ENCODE measurements at places on chromosomes 11 and 22.

- DNase-seq = no peak
These were observed at the start of gene P2RY2 for GRCh38 chr11:73218106-73218829. Gene P2RY2, plus strand, starts transcription at chr11:73218281. Its CDS starts 15,879 bp downstream, at chr11:73234160.

DNA sequence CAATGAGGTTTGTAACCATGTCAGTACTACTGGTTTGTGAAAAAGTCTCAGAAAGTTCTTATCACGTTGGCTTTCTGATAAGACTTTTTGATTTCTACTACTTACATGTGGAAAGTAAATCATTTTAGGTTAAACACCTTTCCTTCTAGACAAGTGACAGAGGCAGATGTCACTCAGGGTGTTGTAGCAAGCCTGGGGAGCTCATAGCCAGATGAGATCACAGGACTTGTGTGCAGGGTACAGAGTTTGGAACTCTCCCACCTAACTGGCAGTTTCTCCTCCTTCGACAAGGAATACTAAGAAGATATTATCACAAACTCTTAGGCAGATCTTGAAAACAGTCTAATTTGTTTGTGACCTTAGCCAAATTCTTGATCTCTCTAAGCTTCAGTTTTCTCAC is 49.4 kb upstream of the PICALM start:
- DNase-seq = no peak

GRCh38 chr22:47113853-47114415 is 351.5 kb downstream of the TBC1D22A start:
- DNase-seq = no peak

GRCh38 chr11:47325271-47326041 is 27.0 kb downstream of the MYBPC3 start:
- DNase-seq = no peak

DNA sequence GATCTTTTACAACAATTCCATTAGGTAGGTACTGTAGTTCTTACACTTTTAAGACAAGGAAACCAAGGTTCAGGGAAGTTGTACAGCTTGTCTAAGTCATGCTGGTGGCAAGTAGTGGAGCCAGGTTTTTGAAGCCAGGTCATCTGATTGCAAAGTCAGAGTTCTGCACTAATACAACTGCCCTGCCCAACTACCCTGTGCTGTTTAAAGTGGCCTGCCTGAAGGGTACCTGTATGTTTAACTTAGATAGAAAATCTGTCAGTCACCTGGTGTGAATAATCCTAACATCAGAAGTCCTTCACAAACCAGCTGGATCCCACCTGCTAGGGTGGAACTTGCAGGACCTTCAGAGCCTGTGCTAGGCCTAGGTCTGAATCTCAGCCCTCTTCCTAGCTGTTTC is 44.2 kb downstream of the ARFGAP2 start:
- no peak for DNase-seq
